ENCODE measurements at places on chromosomes 4 and X.

DNA sequence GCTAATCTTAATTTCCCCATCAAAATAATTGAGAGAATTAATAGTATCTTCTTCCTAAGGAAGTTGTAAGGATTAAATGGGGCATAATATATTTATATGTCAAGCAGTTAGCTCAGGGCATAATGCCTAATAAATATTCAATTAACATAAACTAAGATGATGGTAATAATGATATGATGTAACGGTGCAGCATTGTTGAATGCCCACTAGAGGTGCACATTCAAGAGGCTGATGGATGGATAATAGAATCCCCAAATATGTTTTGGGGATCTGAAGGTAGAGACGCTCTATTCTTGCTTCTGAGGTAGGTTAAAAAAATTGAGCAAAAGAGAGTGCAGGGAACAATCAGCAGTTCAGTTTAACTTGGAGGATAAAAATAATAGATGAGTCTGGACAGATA lies 37.1 kb downstream of the ATOH1 start:
- no peak for DNase-seq

DNA sequence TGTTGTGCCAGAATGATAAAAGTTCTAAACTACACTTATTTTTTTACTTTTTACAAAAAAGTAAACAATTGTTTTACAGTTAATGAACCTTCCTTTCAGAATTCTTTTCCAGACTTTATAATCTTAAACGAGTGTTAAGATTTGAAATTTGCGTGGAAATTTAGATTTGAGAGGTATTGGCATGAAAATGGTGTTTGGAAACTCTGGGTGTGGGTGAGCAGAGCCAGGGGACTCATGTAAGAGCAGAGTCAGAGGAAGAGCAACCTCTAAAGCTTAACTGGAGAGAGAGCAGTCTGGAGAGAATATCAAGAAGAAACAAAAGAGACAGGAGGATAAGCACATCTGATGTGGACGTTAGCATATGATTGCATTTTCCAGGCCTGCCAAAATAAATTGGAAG lies 48.2 kb downstream of the MMRN1 start:
- no peak for DNase-seq

DNA sequence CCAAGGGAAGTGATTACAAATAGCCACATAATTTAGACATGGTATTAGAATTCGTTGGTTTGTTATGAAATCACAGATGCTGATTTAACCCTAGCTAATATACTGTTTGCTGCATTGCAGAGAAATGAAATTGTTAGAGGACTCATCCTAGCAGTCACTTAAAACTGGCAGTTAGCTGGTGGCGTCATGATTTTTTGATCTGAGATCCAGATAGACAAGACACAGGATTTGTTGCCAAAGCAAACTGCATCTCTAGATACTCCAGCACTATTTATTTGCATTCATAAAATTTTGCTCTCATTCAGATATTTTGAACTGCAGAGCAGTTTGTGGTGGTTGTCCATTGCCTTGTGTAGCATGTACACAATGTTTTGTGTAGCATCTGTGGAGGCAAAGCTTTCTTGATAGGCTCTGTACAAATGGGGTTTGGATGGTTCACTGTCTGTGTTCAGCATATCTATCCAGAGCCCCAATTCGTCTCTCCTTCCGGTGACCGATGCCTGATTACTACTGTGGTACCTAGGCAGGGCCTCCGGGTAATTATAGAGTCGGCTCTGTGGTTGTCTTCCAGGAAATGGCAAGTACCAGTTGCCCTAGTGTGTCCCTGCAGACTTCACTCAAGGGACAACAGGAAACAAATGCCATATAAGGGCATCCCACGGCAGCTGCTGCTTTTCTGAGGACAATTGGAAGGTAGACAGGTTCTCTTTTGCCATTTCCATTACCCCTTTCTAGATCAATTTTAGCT lies 30.1 kb upstream of the SPARCL1 start:
- DNase-seq: no peak

GRCh38 chr4:122911588-122911987 lies 10.8 kb downstream of the NUDT6 start:
- no peak for DNase-seq

- no peak for DNase-seq
These were observed 172.8 kb downstream of the ATG4A start for GRCh38 chrX:108264376-108264775.

GRCh38 chr4:3250956-3251690 lies 2.2 kb downstream of the MSANTD1 start:
- no peak for DNase-seq

Measured in suppressor macrophage treated with lipopolysaccharide for 1 hour (primary cell).